ENCODE measurements at places on chromosomes 7 and 10.

- no peak for DNase-seq
These were observed 38.4 kb upstream of the PSAP start for GRCh38 chr10:71889388-71889987.

GRCh38 chr7:51290304-51290637 lies 26.3 kb downstream of the COBL start:
- DNase-seq = no peak

GRCh38 chr10:29931833-29932232 lies 127.6 kb downstream of the JCAD start:
- DNase-seq = no peak

GRCh38 chr10:61688551-61689308 lies 26.0 kb downstream of the CABCOCO1 start:
- no peak for DNase-seq

GRCh38 chr10:42543840-42544372 lies 94.5 kb downstream of the ZNF33B start:
- no peak for DNase-seq

- DNase-seq = no peak
These were observed 1.3 kb upstream of the SORCS3 start for GRCh38 chr10:104639590-104640338.

- no peak for DNase-seq
These were observed 82.7 kb downstream of the FAM204A start for GRCh38 chr10:118259288-118259906.

DNA sequence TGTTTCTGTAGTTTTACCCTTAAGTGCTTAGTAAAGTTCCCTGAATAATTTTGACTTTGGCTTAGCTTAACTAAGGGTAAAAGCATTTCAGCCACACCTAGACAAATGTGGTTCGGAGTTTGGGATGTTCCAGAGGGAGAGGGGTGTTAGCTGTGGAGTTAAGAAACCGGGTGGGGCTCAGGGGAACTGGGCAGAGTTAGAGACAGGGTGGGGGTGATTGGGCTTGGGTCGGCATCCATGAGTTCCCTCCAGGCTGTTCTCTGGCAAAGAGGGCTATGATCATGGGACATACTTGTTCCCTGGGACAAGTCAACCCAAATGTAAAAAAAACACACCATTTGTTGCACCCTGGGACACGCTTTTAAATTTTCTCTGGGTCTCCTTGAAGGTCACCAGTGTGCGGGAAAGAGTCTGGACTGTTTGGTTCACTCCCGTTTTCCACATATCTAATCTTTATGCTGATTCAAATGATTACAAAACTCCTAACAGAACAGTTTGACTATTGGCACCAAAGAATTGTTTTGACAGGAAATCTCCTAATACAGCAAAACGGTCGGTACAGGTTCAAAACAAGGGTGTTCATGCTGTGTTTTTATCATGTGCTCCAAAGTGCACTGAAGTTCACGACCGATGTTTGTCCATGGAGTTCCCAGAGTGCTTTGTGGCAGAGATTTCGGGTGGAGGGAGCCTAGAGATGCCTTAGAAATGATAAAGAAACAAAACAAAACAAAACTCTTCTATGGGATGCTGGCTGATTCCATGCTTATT lies 56.5 kb downstream of the PLXDC2 start:
- no peak for DNase-seq

DNA sequence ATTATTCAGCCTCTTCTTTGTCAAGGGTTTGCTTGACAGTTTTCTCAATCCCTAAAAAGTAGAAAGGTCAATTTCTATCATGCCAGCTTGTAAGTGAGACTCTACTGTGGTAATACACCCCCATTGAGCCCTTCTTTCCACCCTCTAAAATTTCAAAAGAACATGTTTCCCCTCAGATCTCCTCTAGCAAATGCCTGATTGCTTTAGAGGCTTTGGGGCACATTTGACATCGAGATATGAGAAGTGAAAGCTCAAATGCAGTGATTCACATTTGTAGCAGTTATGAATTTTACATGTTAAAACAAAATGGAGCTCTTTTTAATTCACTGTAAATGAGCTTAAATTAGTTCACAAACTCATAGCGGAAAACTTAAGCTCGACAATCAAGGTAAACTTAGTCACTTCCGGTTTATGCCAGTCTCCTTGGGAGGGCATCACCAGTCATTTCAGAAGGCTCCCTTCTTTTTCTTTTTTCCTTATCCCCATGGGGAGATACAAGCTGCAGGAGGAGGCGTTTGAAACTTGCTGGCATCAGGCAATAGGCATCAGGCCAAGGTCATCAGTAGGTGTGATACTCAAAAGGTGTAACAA lies 55.3 kb upstream of the ADO start:
- no peak for DNase-seq

GRCh38 chr7:87876869-87877234 lies 559 bp downstream of the DBF4 start:
- peak; percentile 7 for DNase-seq

GRCh38 chr7:140235114-140235513 lies 58.3 kb upstream of the KDM7A start:
- DNase-seq = no peak

GRCh38 chr7:37683246-37684120 lies at the start of gene GPR141:
GPR141 (plus strand) TSS chr7:37683766; CDS start chr7:37740394, 56,628 bp downstream.
- no peak for DNase-seq

- no peak for DNase-seq
These were observed 280.9 kb downstream of the LRMDA start for GRCh38 chr10:75712242-75712880.

DNA sequence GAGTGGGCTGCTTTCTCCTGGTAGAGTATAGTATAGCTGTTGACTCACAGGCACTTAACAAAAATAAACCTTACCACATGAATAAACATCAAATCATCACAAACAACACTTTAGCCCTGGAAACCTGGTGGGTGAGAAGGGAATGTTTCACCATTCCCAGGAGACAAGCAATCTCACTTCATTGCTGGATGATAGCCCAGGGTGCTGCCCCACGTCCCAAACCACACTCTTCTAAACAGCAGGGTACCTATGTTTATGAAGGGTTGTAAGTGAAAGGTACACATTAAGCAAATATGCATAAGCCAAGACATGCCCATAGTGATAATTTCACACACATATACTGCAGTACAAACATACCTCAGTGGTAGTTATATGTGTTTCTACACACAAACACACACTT lies 276.2 kb downstream of the FGFR2 start:
- DNase-seq = no peak

- DNase-seq = no peak
These were observed 552.3 kb downstream of the KCNMA1 start for GRCh38 chr10:77085344-77085743.

DNA sequence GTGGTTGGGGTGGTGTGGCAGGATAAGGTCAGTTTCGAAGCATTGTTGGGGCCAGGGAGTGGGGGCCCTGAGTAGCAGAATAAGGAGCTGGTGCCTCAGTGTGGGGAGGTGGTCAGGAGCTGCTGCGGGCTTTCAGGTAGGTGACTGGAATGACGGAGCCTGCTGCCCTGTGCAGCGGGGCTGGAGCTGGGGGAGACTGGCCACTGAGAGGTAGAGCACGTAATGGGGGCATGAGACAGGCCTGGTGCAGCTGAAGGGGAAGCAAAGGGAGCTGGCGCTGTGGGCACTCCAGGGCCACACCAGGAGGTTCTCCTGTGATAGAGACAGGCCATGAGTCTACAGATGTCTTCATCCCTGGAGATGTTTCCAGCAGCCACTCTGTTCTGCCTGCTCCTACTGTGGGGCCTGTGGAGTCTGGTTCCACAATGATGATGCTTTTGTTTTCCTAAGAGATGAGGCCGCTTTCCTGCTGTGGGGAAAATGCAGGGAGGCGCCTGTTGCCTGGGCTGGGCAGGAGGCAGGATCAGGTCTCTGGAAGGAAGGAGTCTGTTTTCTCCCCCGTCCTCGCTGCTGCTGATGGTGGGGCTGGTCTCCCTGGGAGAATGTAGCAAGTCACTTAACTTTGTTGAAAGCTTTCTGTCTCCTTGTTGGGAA lies 31.1 kb downstream of the NUB1 start:
- no peak for DNase-seq

DNA sequence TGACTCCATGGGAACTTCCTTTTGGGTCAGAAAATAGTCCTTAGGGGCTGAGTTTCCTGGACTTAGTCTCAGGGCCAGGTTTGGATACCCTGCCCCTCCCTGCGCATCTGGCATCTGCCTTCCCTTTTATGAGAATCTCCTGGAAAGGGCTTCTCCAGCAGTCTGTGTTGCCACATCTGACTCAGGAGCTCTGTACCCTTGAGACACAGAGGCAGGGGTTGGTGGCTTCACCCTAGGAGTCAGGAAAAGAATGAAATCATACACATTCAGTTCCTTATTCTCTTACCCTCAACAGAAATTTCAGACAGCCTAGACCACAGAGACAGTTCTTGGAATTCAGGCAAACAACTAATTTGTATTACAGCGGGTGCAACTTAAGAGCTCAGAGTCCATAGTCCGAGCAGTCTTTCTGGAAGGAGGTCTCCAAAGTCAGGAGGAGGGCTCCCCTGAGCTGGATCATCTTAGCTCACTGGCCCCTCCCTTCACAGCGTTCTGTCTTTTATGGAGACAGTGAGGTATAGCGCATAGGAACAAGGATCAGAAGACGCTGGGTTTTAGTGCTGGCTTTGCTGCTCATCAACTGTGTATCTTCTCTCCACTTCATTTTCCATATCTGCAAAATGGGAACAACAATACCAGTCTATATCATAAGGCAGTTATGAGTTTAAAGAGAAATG lies 3.0 kb upstream of the PLAU start:
- DNase-seq = no peak

DNA sequence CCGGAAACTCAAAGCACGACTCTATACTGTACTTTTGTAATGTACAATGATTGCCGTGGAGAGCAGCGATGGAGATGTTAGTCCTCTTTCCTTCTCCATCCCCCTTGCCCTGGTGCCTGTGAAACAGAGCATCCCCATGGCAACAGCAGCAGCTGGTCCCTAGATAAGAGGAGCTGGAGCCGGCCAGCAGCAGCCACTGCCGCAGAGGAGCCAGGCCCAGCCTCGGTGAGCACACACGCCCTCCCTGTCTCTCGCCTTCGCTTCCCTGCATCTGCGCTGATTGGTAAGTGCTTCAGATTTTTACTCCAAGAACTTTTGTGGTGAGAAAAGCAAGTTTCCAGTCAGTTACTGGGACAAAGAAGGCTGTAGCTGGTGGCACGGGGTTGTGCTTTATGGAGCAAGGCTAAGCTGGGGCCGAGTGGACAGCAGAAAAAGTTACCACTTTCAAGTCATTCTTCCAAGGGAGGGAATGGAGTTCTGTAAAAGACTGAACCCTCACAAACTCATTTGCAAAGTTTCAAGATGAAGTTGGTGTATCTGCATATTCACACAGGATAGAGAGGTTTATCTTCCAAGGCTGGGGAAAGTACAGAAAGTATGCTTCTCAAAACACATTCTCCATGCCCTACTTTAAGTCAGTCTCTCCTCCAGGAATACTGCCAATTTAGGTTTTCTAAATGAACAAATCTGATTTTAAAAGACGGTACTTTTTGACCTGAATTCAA lies at the start of gene PPP1R17:
PPP1R17 (plus strand) TSS at position 192 of the 725 bp plus-strand sequence. CDS start 5,227 bp downstream, outside the sequence.
- DNase-seq = no peak

GRCh38 chr10:13690281-13690825 lies 103.6 kb downstream of the PRPF18 start:
- DNase-seq = no peak

Data from T-helper 22 cell (primary cell).